Left renal cortex interstitium (tissue), 4 donors: ENCODE measurements at places on chromosomes 13 and 19. TPM values are rescaled to one million over a fixed set of nuclear protein-coding genes. Genes with fewer than 3 reads are reported as not detected.

GRCh38 chr13:54144828-54145227, 1116.2 kb downstream of the OLFM4 start:
- no peak for DNase-seq

DNA sequence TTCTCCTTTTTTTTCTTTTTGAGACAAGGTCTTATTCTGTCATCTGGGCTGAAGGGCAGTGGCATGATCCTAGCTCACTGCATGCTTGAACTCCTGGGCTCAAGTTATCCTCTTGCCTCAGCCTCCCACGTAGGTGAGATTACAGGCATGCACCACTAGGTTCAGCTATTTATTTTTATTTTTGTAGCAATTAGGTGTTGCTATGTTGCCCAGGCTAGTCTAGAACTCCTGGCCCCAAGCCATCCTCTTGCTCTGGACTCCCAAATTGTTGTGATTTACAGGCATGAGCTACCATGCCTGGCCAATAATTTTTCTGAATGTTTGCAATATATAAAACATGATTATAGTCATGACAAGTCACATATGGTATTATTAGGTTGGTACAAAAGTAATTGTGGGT, 161.1 kb upstream of the ATXN8OS start:
- no peak for DNase-seq

- DNase-seq: no peak
These were observed 4.1 kb downstream of the MICOS13 start for GRCh38 chr19:5676105-5676771.

GRCh38 chr13:91017031-91017668, 330.3 kb upstream of the MIR17HG start:
- no peak for DNase-seq

- no peak for DNase-seq
These were observed 1465.5 kb downstream of the SLITRK5 start for GRCh38 chr13:89136678-89137077.

- DNase-seq: no peak
These were observed 4.0 kb downstream of the TPGS1 start for GRCh38 chr19:511101-511851.

DNA sequence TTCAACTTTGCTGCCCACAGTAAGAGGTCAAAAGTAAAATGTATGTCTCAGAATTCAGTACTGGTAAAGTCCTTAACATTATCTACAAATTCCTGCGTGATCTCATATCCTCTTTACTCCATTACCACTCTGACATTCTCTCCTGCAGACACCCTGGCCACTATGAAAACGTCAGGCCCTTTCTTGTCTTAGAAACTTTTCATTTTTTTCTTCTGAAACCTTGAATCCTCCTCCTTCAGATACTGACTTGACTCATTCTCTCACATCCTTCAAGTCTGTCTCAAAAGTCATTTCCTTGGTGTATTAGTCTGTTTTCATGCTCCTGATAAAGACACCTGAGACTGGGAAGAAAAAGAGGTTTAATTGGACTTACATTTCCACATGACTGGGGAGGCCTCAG, 262.3 kb downstream of the POU4F1 start:
- no peak for DNase-seq

- DNase-seq: peak; percentile 93
These were observed at the start of gene ZNF227 for GRCh38 chr19:44212250-44212865. Gene ZNF227, plus strand, starts transcription at chr19:44212532. Its CDS starts 5,261 bp downstream, at chr19:44217793.

DNA sequence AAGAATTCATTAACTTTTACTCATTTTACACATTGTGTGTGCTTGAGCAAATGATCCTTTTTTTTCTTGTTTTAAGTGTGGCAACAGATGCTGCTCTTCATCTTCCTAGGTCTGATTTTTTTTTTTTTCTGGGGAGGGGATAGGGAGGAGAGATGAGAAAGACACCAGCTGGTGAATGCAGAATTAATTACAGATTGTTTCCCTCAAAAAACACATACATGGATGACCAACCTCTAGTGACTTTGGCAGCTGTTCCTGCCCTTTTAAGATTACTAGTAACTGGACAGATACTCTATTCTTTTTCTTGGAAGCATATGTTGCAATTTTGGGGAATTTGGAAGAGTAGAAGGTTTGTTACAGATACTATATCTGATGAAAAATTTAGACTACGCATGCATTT, 103.6 kb upstream of the MYO16 start:
- DNase-seq: no peak

DNA sequence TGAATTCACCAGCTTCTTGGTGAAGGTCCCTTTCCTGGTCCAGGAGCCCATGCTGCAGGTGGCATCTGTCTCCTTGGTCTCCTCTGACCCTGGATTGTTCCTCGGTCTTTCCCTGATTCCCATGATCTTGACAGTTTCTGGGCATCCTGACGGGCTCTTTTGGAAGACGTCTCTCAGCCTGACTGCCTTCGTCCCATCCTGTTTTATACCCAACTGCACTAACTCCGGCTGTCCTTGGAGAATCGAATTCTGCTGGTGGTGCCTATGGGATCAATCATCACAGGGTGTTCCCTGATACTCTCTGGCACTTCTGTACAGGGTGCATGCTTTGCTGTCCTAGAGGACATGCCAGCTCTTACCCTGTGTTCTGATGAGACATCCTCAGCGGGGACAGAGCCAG, 19.1 kb downstream of the CERS1 start:
- no peak for DNase-seq

GRCh38 chr13:37618554-37618953, 20.0 kb upstream of the POSTN start:
- no peak for DNase-seq

- no peak for DNase-seq
These were observed 34.8 kb downstream of the DGKH start for GRCh38 chr13:42083138-42083770.

DNA sequence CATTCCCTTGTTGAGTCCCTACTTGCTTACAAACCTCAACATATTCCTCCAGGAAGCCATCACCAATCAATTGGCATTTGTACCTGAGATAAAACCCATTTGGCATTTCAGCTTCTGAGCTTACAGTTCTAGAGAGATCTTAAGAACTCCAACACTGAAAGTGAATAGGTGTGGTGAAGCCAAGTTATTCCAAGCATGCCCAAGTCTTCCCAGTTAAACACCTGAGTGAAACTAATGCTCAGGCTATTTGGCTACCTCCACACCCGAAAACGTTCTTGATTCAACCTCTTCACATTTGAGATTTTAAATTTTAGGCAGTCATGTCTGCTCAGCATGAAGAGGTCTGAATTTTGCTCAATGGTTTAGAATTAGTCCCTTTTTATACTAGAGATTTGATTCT, 2.5 kb upstream of the SCEL start:
- no peak for DNase-seq

GRCh38 chr13:64546371-64546770, 2683.8 kb downstream of the PCDH9 start:
- DNase-seq: no peak

DNA sequence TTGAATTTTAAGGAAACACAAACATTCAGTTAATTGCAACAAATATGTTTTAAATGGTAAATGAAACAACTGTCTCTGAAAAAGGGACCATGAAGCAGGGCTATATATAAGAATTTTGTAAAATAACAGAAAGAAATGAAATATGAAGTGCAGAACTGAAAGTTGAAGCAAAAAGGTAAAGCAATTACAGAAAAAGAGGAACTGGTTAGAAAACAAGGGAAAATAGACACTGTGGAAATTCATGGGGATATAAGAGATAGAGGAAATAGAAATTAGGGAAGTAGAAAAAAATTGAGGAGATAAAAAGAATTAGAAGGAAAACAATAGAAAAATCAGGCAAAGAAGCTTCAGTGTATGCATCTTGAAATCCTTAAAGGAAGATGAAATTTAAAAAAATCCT, 40.0 kb upstream of the TDRD3 start:
- no peak for DNase-seq

DNA sequence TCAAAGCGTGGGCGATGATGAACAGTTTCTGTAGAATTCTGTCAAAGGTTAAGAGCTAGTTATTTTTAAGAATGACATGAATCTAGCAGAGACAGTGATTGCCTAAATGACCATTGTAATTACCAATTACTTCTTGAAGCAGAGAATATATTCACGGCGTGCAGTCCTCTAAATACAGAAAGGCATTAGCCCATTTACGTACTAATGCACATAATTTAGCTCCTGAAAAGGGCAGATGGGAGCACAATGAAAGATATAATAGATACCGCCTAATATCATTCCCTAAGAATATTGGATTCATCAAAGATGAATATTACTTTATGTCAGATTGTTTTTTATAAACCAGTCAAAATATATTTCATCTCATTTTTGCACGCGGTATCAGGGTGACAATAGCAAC, 212.4 kb downstream of the URI1 start:
- no peak for DNase-seq

DNA sequence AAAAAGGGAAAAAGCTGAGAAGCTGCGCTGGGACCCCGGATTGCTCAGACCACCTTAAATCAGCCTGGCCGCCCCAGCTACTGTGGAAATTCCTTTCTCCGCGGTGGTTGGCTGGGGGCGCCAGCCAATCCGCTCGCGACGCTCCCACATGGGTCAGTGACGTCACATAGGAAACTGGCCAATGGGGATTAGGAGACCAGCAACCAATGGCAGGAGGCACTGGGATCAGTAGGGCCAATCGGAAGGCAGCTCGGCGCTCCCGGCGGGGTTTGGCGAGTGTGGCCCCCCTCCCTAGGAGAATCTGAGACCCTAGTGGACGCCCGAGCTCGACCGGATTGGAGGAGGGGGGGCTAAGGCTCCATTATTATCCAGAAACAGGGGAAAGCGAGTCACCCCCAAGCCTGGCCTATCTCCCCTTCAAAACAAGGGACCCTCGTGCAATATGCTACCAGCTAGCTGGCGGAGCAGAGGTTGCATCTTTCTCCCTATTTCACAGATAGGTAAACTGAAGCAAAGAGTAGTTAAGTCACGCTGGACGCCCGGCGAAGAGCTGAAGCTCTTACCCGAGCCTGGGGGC, 6.5 kb upstream of the TLE2 start:
- peak; percentile 99 for DNase-seq

GRCh38 chr19:12779162-12779993, 4.0 kb upstream of the HOOK2 start:
- DNase-seq: no peak

DNA sequence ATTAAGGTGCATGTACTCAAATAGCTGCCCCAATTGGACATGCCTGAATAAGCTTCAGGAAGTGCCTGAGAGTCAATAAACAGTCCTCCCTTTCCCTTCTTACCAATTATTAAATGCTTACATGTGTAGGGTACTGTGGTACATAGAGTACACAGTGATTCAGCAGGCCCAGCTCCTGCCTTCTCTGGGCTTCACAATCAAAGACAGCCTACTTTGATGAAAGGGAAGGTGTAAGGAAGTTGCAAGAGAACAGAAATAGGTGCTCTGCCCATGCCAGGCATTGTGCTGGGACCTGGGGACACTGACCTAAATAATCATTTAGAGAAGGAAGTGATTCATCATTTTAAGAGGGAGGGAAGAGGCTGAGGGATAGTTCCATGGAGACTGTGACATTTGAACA, 17.2 kb downstream of the FRY start:
- no peak for DNase-seq

GRCh38 chr19:3454656-3455392, 25.5 kb downstream of the SMIM24 start:
- DNase-seq: no peak

- DNase-seq: no peak
These were observed 4.0 kb downstream of the SYT5 start for GRCh38 chr19:55176076-55176475.

GRCh38 chr13:78183732-78184131, 265.1 kb upstream of the EDNRB start:
- DNase-seq: no peak

- no peak for DNase-seq
These were observed 61.4 kb downstream of the NALCN start for GRCh38 chr13:101354895-101355294.

DNA sequence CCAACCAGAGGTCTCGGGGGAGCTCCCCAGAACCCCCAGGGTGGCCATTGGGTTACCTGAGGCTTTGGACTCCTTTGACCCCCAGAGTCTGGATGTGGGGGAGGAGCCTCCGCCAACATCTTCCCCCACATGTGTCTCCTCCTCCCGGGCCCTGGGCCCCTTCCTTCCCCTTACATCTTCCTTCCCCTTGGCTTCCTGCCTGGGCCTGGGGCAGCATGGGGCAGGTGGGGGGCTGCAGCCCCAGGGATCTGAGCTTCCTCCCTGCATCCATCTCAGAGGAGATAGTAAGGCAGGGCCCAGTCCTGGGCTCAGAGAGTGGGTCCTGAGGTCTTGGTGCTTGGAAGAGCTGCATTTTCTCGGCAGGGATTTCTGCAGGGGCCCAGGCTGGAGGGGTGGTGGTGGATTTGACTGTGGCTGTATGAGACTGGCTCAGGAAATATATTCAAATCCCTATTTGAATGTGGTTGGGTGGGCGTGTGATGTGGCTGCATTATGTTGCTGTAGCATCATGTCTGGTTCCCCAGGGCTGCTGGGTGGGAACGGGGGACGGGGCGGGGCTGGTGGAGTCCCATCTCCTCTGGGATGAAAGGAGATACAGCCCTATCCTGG, 919 bp downstream of the VAV1 start:
- no peak for DNase-seq

GRCh38 chr19:3017923-3018322, 11.2 kb downstream of the TLE2 start:
- DNase-seq: no peak

- no peak for DNase-seq
These were observed 3.1 kb downstream of the BCAT2 start for GRCh38 chr19:48807590-48808308.

DNA sequence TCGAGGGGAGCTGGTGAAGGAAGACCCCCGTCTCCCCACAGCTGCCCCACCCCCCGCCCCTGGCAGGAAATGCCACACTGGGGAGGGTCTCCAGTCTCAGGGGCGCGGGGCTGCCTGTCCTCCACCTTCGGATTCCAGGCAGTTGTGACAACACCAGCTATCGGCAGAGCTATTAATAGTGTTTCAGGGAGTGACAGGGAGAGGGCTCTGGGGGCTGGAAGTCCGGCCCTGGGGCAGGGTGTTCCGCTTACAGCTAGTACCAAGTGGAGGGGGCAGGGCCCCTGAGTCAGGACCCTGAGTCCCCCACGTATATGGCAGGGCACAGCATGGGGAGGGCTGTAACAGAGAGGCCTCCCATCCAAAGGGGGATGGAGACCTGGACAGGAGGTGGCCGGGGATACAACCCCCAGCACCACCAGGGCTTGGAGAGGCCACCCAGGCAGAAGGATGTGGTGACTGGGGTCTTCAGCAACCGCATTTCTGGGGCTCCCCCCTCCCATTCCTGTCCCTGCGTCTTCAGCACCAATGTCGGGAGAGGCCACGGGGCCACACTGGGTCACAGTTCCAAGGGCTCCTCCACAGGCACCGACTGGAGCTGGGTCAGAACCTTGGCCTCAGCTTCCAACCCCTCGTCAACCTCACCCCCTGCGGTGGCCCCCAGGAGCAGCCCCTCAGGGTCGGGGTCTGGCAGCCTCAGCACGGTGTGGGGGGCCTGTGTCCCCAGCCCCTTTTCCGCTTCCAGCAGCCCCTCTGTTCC, 3.9 kb downstream of the SIX5 start:
- DNase-seq: no peak

GRCh38 chr19:33755099-33756035, 41.3 kb upstream of the KCTD15 start:
- no peak for DNase-seq

Gene PTGIR
- polyA plus RNA-seq: 3.1 TPM

Gene FUT1
- 3.8 TPM for polyA plus RNA-seq

Gene KLHL26
- 13.3 TPM for polyA plus RNA-seq

Gene MBD3L3
- not detected for polyA plus RNA-seq

Gene TMEM145
- 0.75 TPM for polyA plus RNA-seq

Gene HSH2D
- 1.1 TPM for polyA plus RNA-seq

Gene LAIR1
- 3.4 TPM for polyA plus RNA-seq

Gene KLK3
- polyA plus RNA-seq: 0.77 TPM
